Urothelium cell line (cell line): ENCODE measurements at places on chromosomes 5 and 9.

DNA sequence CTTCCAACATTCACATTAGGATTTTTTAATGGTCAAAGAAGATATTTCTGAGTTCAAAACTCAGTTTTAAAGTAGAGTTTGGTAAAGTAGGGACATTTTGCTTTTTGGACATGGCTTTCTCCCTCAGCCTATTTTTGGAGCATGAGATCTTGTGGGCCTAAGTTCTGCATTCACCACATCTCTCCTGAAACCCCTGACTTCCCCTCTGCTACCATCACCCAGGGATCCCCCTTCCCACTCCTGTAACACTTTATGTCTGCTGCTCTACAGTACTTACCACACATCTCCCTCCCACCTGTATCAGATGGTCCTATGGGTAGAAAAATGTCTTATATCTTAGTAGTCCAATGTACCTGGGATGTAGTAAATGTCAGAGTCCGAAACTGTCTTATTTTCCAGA, 48.2 kb upstream of the JAK2 start:
- no peak for DNase-seq

- DNase-seq, result no peak
Measured at GRCh38 chr5:170075696-170076095, 30.0 kb upstream of the FOXI1 start.

- no peak for DNase-seq
Measured at GRCh38 chr5:68499987-68500386, 284.4 kb downstream of the PIK3R1 start.

DNA sequence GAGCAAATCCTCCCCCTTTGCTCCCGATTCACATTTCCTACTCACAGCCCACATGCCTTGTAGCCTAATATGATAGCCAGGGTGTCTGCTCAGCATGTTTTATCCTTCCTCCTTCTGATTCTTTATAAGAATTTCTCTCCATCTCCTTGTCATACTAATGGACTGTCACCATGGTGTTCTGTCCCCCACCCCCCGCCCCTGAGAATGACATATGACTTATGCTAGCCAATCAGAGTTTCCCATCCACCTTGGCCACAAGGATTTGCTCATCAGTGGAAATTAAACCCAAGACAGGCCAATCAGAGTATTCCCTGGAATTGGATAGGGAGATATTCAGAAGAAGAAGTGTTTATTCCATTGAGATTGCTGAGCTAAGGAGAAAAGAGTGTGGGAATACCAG, 16.0 kb downstream of the ABLIM3 start:
- DNase-seq, result no peak

GRCh38 chr5:98771382-98772109, 1.9 kb upstream of the RGMB start:
- DNase-seq, result peak; percentile 54

DNA sequence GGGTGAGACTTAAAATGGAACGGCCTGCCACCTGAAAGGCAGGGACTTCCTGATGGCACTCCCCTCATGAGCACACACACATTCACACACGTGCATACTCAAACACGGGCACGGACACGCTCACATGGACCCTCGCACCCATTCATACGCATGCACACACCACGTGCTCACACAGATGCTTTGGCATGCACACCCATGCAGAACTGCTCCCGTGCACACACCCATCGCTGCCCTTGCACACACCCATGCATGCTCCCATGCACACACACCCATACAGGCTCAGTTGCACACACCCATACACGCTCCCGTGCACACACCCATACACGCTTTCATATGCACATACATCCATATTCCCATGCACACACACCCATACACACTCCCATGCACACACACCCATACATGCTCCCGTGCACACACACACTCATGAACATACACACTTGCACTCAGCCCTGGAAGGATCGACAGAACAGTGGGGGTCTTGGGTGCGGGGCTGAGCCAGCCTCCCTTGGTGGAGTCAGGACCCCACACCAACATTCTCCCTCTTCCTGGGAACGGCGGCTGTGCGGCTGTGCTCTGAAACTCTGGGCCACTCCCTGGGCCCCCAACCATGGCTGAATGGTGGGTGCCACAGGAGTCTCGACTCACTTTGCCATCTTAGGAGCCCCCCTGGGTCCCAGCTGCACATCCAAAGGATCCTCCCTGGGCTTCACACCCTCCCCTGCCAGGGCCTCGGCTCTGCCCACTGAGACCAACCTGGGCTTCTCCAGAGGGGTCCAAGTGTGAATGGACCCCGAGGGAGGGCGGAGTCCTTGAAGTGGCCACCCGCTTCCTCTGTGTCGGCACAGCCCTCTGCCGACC, 115.2 kb downstream of the RXRA start:
- DNase-seq, result no peak

DNA sequence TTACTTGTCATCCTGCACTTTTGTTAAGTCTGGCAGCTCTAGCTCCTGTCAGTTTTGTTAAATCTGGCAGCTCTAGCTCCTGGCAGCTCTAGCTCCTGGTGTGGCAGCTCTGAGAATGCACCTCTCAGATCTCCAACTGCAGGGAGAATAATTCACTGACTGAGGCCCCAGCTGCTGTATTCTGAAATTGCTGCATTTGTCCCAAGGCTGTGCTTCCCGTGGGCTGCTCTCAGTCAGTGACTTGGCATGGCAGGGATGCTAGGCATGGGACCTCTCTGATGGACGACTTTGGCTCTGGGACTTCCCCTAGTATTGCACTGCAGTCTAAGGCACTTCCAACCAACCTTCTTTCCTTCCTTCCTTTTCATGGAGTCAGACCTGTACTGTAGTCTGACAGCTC, 475.7 kb downstream of the CCDC171 start:
- no peak for DNase-seq

DNA sequence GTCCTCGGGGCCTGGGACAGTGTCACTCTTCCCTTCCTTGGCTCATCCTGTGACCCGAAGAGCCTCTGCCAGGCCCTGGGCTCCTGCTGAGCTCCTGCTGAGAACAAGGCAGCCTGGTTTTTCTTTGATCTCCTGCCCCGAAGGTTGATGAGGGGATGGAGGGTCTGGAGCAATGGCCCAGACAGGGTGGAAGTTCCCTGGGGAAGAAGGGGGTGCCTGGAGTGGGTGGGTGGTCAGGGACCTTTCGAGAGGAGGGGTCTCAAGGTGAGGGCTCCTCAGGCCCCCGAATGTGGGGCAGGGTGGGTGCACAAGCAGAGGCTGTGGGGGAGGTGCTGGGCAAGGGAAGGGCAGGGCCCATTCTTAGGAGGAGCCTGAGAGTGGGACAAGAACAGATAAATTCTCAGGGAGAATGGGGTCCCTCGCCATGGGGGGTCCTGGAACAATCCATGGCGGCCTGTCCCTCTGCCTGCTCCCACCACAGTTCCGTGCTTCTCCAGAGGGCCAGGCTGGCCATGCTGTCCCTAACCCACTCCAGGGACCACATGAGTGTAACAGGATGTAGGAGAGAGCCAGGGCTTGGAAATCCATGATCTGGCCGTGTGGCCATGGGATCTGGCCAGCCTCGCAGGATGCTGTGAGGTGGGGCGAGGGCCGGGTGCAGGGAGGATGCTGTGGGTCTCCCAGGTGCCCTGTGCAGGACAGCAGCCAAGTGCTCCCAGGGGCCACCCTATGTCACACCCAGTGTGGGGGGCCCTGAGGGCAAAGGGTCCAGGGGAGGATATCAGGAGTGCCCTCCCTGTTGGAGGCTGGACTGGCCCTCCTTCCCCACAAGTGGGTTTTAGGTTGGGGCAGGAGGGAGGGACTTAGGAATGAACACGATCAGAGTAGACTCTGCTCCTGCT, 128.5 kb upstream of the LPCAT1 start:
- DNase-seq, result no peak

- DNase-seq, result peak; percentile 74
Measured at GRCh38 chr9:129570450-129571297, 50.2 kb downstream of the C9orf50 start.

GRCh38 chr9:112075009-112075378, 100.1 kb downstream of the SUSD1 start:
- DNase-seq, result no peak

- no peak for DNase-seq
Measured at GRCh38 chr5:54902791-54903473, 82.5 kb downstream of the ESM1 start.

- DNase-seq, result no peak
Measured at GRCh38 chr9:34400275-34400674, 23.6 kb upstream of the MYORG start.

DNA sequence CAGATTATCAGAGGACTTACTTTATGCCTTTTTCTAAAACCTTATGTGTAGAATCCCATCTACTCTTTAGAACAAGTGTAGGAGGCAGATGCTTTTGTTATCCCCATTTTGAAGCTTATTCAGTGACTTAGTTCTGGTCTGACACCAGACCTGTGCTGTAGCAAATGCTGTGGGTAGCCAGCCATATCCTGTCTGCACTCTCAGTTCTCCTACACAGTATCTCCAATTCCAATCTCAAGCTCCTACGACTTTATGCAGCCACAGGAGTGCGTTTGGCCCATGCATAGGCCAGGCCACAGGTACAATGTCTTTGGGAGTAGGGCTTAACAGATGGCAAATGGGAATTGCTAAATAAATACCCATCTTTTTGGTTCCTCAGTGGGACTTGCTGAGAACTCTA, 292.6 kb downstream of the MCTP1 start:
- DNase-seq, result no peak

- DNase-seq, result no peak
Measured at GRCh38 chr5:98637116-98637515, 136.3 kb upstream of the RGMB start.

DNA sequence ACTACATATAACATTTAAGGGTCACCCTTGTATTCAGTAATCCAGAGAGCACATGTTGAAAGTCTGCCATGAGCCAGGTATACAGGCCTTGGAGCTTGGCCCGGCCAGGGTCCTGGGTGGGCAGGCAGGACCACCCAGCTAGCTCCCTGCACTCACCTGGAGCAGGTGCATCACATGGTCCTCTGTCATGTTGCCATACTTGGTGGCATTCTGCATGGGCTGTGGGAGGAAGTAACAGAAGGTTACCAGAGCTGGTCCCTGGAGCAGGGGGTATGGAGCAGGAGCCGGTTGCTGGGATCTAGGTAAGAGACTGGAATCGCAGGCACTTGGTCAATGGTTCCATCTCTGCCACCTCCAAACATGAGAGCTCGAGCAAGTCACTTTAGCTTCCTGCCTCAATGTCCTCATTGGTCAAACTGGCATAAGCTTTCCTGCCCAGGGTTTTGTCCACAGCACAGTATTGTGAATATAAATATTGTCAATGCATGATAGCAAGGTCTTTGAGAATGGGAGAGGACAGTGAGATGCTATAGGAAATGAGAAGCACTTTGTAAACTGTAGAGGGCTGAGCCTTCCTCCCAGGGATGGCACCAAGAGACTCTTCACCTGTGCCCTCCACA, 6.5 kb downstream of the CD74 start:
- DNase-seq, result no peak

DNA sequence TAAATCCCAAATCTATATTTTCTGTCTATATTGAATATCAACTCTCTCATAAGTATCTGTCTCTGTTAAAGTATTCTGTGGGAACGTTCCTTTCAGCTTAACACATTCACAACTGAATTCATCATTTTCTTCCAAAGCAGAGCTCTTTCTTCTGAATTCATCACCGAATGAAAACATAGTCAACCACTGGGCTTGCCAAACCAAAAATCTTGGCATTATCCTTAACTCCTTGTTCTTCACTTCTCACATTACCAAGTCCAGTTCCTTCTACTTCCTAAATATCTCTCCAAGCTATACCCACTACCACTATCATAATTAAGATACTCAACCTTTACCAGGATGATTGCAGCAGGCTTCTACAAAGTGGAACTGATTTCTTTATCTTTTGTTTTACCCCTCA, 559.8 kb downstream of the MAT2B start:
- DNase-seq, result no peak

GRCh38 chr5:57318251-57318650, 144.4 kb downstream of the GPBP1 start:
- DNase-seq, result no peak

GRCh38 chr5:93219641-93220145, 361.3 kb downstream of the NR2F1-AS1 start:
- no peak for DNase-seq

- no peak for DNase-seq
Measured at GRCh38 chr5:39863926-39864552, 439.3 kb upstream of the DAB2 start.

DNA sequence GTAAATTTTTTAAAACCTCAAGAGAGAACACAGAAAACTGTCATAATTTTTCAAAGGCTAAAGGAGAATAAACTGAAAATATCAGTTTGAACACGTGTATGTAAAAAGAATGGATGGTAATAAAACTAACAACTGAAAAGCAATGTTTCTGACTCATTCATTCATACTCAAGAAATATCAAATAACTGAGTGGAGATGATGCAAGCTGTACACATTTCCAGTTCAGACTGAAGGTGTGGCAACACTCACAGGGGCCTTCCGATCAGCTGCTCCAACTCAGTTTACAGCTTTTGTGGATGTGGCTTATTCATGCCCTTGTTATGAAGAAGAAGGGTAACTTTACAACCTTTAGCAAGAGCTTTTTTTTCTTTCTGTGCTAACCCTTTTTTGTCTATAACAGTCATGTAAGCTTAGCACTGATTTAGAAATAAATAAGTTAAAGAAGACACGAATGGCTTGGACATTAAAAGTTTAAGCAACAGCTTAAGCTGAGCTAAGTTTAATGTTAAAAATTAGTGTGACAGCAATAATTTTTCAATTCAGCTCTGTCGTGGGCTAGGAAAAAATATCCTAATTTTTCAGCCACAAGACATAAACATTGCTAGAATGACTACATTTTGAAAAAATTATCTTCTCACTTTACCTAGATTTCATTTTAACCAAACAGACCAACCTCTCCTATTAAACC, 453.5 kb downstream of the RAB3C start:
- peak; percentile 60 for DNase-seq

DNA sequence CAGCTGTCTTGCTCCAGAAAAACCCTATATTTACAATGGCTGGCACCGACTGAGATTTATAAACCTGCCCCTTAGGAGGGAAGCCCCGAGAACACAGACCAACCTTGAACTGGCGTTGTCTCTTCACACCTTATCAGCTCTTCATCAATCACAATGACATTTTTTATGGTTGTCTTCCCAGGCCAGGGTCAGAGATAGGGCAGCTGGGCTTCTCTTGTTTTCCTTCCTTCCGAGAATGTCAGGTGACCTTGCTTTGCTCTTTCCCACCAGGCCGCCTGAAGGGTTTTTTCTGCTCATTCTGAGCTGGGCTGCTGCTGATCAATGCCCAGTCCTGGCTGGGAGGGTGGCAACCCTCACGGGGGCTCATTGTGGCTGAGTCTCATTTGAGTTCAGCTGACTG, 619.1 kb downstream of the CCDC171 start:
- DNase-seq, result no peak

DNA sequence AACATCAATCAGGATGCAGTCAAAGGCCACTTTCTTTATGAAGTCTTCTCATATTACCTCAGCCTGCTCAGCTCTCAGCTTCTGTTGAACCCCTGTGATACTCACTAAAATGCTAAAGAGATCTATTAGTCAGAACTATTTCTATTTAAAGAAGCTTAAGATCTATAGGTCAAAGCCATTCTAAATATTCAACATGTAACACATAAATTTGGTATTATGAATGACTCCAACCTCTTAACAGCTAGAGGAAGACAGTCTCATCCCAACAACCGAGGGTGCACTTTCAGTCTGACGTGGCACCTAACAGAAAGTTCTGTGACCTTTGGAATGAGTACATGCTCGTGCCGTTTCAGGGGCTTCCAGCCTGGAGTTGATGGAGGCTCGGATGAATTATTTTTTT, 301.5 kb upstream of the VLDLR start:
- no peak for DNase-seq

GRCh38 chr9:37911271-37911681, 7.3 kb upstream of the SLC25A51 start:
- DNase-seq, result no peak

GRCh38 chr5:141941779-141942178, 16.2 kb downstream of the PCDH12 start:
- no peak for DNase-seq
